ENCODE measurements at places on chromosomes 6 and 20. TPM values are rescaled to one million over a fixed set of nuclear protein-coding genes. Genes with fewer than 3 reads are reported as not detected.

COL11A2 gene
- 0.92 TPM for total RNA-seq

PPP1R14C gene
- 0.89 TPM for total RNA-seq

GSTA1 gene
- total RNA-seq = not detected

SIRPA gene
- 25.7 TPM for total RNA-seq

EGFL8 gene
- 1.9 TPM for total RNA-seq

SIGLEC1 gene
- 0.02 TPM for total RNA-seq

FAM83B gene
- total RNA-seq = 0.09 TPM

All from A549 treated with CORT108297 at 1 μM for 4 hours (cell line).